ENCODE measurements at places on chromosomes 5 and 9.

DNA sequence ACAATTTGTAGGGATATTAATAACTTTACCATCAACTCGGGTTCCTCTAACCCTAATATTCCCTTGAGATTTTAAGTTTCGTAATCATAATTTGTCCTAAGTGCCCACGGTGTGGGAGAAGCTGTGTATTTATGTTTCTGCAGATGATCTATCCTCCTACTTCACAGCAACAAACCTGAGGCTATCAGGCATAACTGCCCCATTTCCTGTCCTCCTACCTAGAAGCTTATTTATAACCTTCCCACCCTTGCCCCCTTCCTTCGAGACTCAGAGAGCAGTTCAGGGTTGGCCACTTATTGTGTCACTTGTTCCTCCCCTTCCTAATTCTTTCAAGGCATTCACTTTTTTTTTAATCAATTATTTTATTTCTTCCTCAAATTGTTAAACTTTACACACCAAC is 29.6 kb upstream of the LCP2 start:
- H3K27ac ChIP-seq, result no peak overlapping the region
- no peak for DNase-seq
- H3K4me1 ChIP-seq, result no peaks in the 10 kb centered on the region
- H3K27me3 ChIP-seq, result peaks cover 5% of the 10 kb centered on the region
- H3K36me3 ChIP-seq, result no peaks in the 10 kb centered on the region
- H3K4me3 ChIP-seq, result no peak overlapping the region

- no peaks in the 10 kb centered on the region for H3K27me3 ChIP-seq
- H3K4me3 ChIP-seq, result no peak overlapping the region
- DNase-seq, result no peak
- H3K27ac ChIP-seq, result no peak overlapping the region
- no peaks in the 10 kb centered on the region for H3K36me3 ChIP-seq
- peaks cover 2% of the 10 kb centered on the region for H3K4me1 ChIP-seq
Measured at GRCh38 chr9:104362912-104363472, 141.1 kb upstream of the OR13F1 start.

DNA sequence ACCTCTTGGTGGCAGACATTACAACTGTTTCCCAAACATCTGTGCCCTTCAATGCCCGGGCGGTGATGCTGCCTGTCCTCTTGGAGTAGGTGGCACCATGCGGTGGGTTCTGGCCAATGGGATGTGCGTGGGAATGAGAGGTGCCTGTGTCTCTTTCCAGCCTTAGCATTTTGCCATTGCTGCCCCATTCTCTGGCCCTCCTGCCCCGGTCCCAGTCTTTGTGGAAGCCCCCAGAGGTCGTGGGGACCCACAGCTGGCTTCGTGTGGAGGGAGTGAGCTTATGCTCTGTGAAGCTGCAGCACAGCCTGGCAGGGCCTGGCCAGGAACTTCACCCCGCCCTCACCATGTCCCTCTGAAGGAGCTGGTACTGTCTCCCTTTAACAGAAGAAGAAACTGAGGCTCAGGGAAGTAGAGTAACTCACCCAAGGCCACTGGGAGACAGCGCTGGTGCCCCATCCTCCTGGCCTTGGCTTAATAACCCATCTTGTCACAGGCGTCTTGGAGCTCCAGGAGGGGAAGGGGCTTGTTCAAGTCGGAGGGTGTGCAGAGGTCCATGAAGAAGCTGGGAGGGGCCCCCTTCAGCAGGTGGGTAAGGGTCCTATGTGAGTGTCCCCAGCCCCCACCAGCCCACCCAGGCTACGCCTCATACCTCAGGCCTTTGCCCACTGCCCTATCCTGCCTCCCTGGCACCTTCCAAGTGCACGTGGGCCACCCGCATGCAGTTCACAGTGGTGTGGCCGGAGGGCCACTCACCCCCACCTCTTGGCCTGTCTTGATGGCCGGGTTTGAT is 173.6 kb downstream of the GAPVD1 start:
- no peak overlapping the region for H3K27ac ChIP-seq
- H3K4me1 ChIP-seq, result no peaks in the 10 kb centered on the region
- peaks cover 2% of the 10 kb centered on the region for H3K27me3 ChIP-seq
- H3K4me3 ChIP-seq, result no peak overlapping the region
- DNase-seq, result no peak

DNA sequence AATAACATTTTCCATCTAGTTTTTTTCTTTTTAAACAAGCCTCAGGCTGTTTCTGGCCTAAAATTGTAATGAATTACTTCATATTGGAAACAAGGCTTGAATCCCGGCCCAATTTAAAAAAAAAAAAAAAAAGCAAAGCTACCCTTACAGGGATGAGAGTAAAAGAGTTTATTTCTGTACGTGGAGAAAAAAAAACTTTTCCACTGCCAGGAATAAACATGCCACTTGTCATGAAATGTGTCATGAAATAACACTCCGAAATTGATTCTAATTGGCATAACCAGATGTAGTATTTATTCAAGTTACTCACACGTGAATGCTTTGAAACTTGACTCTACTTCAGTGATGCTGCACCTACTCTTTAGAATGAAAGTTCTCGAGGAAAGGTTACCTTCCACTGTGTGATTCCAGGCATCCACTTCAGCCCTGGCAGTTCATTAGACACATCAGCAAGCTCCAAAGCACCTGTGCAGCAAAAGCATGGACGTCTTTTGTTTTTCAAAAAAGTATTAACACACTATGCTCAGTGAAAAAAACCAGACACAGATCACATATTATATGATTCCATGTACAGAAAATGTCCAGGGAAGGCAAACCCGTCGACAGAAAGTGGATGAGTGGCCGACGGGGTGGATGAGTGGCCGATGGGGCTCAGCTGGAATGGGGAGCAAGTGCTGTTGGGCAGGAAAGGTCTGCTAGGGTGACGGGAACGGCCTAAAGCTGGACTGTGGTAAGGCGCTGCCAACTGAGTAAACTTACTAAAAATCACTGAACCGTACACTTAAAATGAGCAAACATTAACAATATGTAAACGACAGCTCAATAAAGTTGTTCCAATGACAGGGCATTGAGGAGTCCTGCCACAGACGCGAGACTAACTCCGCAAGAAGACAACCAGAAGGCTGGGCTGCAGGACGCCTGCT is 21.2 kb downstream of the NSUN2 start:
- H3K36me3 ChIP-seq, result peaks cover 20% of the 10 kb centered on the region
- no peaks in the 10 kb centered on the region for H3K27me3 ChIP-seq
- H3K4me3 ChIP-seq, result no peak overlapping the region
- no peak overlapping the region for H3K27ac ChIP-seq

DNA sequence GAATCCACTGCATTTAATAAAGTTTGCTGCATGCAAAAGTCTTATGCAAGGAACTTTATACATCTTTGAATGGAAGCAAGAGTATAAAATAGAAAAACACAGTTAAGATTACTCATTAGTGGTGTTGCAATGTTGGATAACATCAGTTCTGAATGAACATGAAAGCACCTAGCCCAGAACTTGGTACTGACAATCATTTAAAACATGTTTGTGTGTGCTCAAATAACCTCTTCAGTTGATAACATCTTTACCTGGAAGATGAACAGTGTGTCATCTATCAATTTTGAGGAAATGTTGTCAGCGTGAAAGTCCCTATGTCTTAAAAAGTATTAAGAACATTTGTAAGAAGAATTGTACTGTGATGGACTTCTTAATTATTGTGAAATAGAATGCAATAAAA is 370.4 kb upstream of the GRAMD2B start:
- no peak overlapping the region for H3K4me3 ChIP-seq
- DNase-seq, result no peak
- peaks cover 9% of the 10 kb centered on the region for H3K36me3 ChIP-seq
- H3K4me1 ChIP-seq, result peaks cover 44% of the 10 kb centered on the region
- H3K27ac ChIP-seq, result no peak overlapping the region

- H3K4me1 ChIP-seq, result peaks cover 34% of the 10 kb centered on the region
- H3K27me3 ChIP-seq, result no peaks in the 10 kb centered on the region
- no peaks in the 10 kb centered on the region for H3K36me3 ChIP-seq
- DNase-seq, result no peak
- peak overlapping the region; percentile 60 for H3K4me3 ChIP-seq
Measured at GRCh38 chr5:1181451-1182359, 19.7 kb upstream of the SLC6A19 start.

DNA sequence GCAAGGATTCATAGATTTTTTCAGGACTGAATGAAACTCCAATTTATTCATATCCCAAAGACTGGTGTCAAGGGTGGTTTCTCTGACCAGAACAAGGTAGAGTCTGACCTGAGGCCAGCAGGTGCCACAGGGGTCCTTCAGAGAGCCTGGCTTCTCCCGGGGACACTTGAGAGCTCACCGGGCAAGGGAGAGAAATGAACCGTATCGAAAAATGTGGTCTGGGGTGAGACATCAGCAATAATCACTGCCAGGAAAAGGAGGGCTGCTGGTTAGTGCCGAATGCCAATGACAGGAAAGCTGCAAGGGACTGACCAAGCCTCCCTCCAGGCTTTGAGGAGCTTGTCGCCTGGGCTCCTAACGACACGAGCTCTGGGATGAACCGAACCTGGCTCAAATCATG is 142.7 kb downstream of the TTLL11 start:
- peaks cover 18% of the 10 kb centered on the region for H3K27me3 ChIP-seq
- H3K4me3 ChIP-seq, result no peak overlapping the region
- DNase-seq, result no peak
- no peak overlapping the region for H3K27ac ChIP-seq

- no peaks in the 10 kb centered on the region for H3K36me3 ChIP-seq
- H3K27ac ChIP-seq, result no peak overlapping the region
- DNase-seq, result no peak
- H3K4me3 ChIP-seq, result no peak overlapping the region
- no peaks in the 10 kb centered on the region for H3K4me1 ChIP-seq
Measured at GRCh38 chr5:145588113-145588512, 247.0 kb downstream of the PRELID2 start.

DNA sequence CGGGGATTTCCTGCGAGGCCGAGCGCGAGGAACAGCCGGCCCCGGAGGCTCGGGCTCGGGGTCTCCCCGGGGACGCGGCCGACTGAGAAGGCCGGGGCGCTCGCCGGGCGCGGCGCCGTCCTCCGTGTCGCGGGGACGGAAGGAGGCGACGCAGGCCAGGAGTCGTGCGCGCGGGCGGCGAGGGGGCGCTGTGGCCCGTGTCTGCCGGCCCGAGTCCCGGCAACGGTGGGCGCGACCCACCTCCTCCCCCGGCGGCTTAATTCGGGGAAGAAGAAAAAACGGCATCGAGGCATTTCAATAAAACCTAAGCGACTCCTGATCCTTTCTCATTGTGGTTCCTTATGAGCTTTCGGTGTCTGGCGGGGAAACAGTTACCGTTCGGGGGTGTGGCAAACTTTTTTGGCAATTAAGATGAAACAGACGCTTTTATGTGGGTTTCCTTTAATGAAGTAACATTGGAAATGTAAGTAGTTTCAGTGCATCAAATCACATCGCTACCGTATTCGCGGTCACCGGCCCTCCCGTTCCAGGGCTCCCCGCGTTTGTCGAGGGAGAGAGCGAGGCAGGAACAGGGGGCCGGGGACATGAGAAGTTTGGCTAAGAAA is 3.7 kb upstream of the IRX2 start:
- H3K27ac ChIP-seq, result no peak overlapping the region
- no peak overlapping the region for H3K4me3 ChIP-seq
- H3K27me3 ChIP-seq, result peaks cover 77% of the 10 kb centered on the region
- H3K4me1 ChIP-seq, result peaks cover 11% of the 10 kb centered on the region
- DNase-seq, result no peak
- H3K36me3 ChIP-seq, result no peaks in the 10 kb centered on the region

DNA sequence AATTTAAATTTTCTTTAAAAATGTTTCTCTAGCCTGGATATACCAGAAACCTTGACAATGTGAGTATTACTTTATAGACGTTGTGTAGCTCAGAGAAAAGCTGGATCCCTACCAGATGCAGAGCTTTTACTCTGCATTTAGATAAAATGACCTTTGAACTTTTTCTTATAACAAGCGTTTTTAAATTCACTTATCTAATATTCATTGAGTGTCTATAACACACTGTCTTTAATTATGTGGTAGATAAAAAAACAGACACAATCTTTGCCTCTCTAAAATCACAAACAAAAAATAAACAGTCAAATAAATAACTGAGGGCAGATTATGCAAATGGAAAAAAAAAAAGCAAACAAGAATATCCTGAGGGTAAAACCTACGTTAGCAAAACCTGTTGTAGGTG is 773.6 kb downstream of the CDH12 start:
- no peak overlapping the region for H3K27ac ChIP-seq
- DNase-seq, result no peak
- H3K27me3 ChIP-seq, result no peaks in the 10 kb centered on the region
- H3K4me3 ChIP-seq, result no peak overlapping the region
- no peaks in the 10 kb centered on the region for H3K4me1 ChIP-seq

- no peak for DNase-seq
- no peak overlapping the region for H3K27ac ChIP-seq
- H3K4me1 ChIP-seq, result peaks cover 11% of the 10 kb centered on the region
- no peaks in the 10 kb centered on the region for H3K36me3 ChIP-seq
- no peak overlapping the region for H3K4me3 ChIP-seq
Measured at GRCh38 chr9:127557466-127557869, 54.6 kb upstream of the STXBP1 start.

DNA sequence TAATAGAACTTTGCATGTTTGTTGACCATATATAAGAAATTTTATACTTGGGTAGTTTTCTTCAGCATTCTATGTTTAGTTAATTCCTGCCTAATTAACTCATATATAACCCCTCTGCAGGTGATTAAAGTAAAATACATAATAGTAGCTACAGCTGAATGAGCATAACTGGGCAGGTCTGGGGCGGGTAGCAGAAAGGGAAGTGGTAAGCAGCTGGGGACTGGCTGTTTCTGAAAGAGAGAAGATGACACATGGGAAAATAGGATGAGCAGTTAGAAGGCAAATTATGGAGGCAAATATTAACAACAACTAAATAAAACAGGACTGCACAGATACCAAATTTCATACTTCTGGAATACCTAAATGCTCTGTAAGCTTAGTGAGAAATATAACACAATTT is 128.1 kb downstream of the CPLANE1 start:
- no peak for DNase-seq
- H3K4me1 ChIP-seq, result peaks cover 4% of the 10 kb centered on the region
- no peak overlapping the region for H3K4me3 ChIP-seq
- no peak overlapping the region for H3K27ac ChIP-seq

GRCh38 chr5:62593331-62593730 is 14.7 kb downstream of the LRRC70 start:
- H3K36me3 ChIP-seq, result peaks cover 13% of the 10 kb centered on the region
- H3K4me1 ChIP-seq, result peaks cover 8% of the 10 kb centered on the region
- H3K27ac ChIP-seq, result no peak overlapping the region
- H3K4me3 ChIP-seq, result no peak overlapping the region
- H3K27me3 ChIP-seq, result no peaks in the 10 kb centered on the region

GRCh38 chr5:32187675-32188074 is 13.6 kb upstream of the GOLPH3 start:
- DNase-seq, result no peak
- no peak overlapping the region for H3K27ac ChIP-seq
- no peaks in the 10 kb centered on the region for H3K4me1 ChIP-seq
- no peak overlapping the region for H3K4me3 ChIP-seq
- peaks cover 2% of the 10 kb centered on the region for H3K36me3 ChIP-seq

GRCh38 chr5:170542691-170543293 is 39.0 kb downstream of the KCNIP1 start:
- H3K4me3 ChIP-seq, result no peak overlapping the region
- H3K27ac ChIP-seq, result peak overlapping the region; percentile 93
- peaks cover 21% of the 10 kb centered on the region for H3K36me3 ChIP-seq

GRCh38 chr9:84966876-84967830 is 297.6 kb downstream of the NTRK2 start:
- H3K4me3 ChIP-seq, result no peak overlapping the region
- no peaks in the 10 kb centered on the region for H3K36me3 ChIP-seq
- DNase-seq, result no peak
- H3K4me1 ChIP-seq, result no peaks in the 10 kb centered on the region
- H3K27me3 ChIP-seq, result peaks cover 8% of the 10 kb centered on the region

GRCh38 chr5:59615272-59615671 is 278.3 kb downstream of the PDE4D start:
- H3K27me3 ChIP-seq, result no peaks in the 10 kb centered on the region
- no peak for DNase-seq

Data from progenitor cell of endocrine pancreas (in vitro differentiated cells).